ENCODE measurements at places on chromosomes 3 and 15. TPM values are rescaled to one million over a fixed set of nuclear protein-coding genes. Genes with fewer than 3 reads are reported as not detected.

Gene MLF1
- polyA plus RNA-seq, result 5.8 TPM

GRCh38 chr15:83127547-83128150, 20.2 kb downstream of the TM6SF1 start:
- DNase-seq, result no peak

Gene HYPK
- polyA plus RNA-seq, result 12.8 TPM

Gene GOLGA8J
- polyA plus RNA-seq, result not detected

DNA sequence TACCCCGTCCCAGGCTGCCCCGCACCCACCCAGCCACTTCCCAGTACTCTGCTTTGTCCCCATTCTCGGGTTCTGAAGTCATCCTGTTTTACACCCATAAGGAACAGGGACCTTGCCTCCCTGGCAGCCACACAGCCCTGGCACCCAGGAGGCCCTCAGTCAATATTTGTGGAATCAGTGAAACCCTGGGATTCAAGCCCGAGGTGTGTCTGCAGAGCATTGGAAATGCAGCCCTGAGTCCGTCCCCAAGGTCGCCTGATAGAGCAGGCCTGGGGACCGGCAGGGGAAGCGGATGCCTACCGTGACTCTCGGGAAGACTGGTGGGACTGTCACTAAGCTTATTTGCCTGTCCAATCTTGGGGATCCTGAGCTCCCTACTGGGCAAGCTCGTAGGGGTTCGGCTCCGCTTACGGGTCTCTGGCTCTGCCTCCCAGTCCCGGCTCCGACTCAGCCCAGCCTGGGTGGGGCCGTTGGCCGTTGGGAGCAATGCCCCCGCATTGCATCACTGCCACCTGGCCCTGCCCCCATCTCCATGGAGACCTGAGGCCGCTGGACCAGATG, 64.4 kb upstream of the TAMM41 start:
- no peak for DNase-seq

DNA sequence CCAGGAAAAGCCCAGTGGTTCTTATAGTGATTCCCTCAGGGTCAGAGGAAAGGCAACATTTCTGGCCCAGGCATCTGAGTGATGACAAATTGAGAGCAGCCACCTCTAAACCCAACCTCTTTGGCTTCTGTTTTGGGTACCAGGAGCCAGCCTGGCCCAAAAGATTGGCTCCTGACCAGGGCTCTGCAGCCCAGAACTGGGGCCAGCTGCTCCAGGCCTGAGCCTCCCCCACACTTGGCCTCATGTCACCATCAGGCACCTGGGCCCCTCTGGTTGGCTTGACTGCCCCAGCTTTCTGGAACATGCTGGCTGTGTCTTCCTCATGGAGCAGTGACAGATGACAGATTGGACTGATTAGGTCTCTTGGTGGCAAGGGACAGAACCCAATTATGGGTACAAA, 26.0 kb upstream of the HCN4 start:
- DNase-seq, result no peak

DNA sequence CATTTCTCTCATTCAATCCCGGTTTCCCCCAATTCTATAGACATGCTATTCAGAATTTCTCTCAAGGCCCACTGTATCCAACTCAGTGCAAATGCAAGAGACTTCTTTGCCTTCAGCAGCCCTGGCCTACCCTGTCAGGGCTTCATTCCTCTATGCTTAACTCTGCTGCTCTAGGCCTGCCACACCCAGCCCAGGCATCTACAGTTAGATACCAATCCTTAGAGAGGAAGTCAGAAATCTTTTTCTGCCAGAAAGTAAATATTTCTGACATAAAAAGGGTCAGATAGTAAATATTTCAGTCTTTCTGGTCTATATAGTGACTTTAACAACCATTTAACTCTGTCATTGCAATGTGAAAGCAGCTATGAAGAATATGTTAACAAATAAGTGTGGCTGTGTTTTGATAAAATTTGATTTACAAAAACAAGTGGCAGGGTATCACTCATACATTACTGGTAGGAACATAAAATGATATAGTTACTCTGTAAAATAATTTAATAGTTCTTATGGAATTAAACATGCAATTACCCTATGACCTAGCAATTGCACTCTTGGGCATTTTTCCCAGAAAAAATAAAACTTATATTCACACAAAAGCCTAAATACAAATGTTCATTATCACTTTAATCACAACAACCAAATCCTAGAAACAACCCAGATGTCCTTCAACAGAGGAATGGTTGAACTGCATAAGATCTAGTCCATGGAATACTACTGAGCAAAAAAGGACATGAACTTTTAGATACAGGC, 942.0 kb downstream of the SQOR start:
- DNase-seq, result peak; percentile 56

Gene ACKR2
- polyA plus RNA-seq, result 2.3 TPM

- no peak for DNase-seq
Measured at GRCh38 chr3:58274027-58274614, 31.9 kb upstream of the RPP14 start.

- DNase-seq, result no peak
Measured at GRCh38 chr3:149163066-149163465, 33.6 kb downstream of the HPS3 start.

All from hepatocyte (in vitro differentiated cells).